Neural progenitor cell (in vitro differentiated cells): ENCODE measurements at places on chromosomes 12 and 14. TPM values are rescaled to one million over a fixed set of nuclear protein-coding genes. Genes with fewer than 3 reads are reported as not detected.

DNA sequence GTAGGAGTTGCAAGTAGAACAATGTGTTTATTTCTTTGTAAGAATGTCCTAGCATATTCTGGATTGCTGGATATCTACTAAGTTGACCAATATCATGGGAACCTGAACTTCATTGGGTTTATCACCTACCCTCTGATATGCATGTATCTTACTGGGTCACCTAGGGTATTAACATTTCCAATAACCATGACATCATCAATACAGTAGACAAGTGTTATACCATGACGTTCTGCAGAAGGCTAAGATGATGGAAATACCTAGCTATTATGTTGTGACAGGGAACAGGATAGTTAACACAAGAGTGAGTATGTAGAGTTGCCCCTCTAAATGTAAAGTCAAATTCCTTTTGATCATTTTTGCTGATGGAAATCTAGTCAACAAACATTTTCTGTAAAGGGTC lies 26.0 kb downstream of the GPR65 start:
- DNase-seq, result no peak
- no peaks in the 10 kb centered on the region for H3K36me3 ChIP-seq
- no peaks in the 10 kb centered on the region for H3K27me3 ChIP-seq
- H3K27ac ChIP-seq, result no peak overlapping the region

DNA sequence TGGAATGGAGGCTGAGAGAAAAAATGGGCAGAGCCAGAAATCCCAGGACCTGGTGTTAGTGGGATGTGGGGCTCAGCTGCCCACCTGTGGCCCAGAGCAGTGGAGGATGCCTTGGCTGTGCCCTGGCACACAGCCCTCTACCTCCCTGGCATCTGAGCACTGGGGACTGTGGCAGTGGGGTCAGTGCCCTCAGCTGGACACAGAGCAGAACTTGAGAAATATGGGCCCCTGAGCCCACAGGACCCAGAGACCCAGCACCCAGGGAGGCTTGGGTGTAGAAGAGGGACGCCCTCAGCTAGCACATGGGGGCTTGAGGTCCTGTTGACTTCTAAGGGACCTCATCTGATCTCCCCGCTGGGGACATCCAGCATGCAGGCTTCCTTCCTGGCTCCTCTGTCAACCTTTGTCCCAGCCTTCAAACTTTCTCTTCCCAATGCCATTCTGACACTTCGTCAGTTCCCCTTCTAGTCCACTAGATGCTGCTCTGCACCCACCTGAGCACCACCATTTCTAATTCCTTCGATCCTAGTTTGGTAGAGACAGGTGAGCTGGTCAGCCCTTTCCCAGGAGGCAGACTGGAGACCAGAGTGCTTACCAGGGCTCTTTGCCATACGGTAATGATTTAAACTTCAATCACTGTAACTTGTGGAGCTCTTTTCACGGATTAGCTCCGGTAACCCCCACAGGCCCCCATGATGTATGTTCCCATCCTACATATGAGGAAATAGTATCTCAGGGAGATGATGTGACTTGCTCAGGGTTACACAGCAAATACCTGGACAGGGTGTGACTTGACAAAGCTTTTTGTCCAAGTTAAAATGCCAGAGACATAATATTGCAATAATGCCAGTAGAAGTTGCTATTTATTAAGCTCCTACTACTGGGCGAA lies 143.7 kb downstream of the ASCL4 start:
- H3K27ac ChIP-seq, result no peak overlapping the region
- H3K4me1 ChIP-seq, result no peaks in the 10 kb centered on the region
- H3K36me3 ChIP-seq, result no peaks in the 10 kb centered on the region
- H3K4me3 ChIP-seq, result no peak overlapping the region
- H3K27me3 ChIP-seq, result peaks cover 65% of the 10 kb centered on the region

GRCh38 chr14:73008501-73008900 lies 18.4 kb downstream of the ZFYVE1 start:
- no peak for DNase-seq
- no peaks in the 10 kb centered on the region for H3K36me3 ChIP-seq
- no peaks in the 10 kb centered on the region for H3K27me3 ChIP-seq

- H3K4me1 ChIP-seq, result no peaks in the 10 kb centered on the region
- no peak for DNase-seq
- no peaks in the 10 kb centered on the region for H3K36me3 ChIP-seq
- H3K4me3 ChIP-seq, result no peak overlapping the region
Measured at GRCh38 chr14:63991833-63992232, 139.0 kb downstream of the SYNE2 start.

DNA sequence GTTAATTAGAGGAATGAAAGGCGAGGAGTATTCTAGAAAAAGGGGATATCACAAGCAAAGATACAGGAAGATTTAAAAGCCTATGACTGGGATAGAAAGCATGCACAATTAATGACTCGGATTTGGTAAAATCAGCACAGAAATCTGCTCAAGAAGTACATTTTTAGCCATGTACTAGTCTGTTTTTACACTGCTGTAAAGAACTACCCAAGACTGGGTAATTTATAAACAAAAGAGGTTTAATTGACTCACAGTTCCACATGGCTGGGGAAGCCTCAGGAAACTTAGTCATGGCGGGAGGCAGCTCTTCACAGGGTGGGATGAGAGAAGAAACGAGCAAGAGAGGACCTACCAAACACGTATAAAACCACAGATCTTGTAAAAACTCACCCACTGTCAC lies 716.3 kb upstream of the MDGA2 start:
- H3K4me3 ChIP-seq, result no peak overlapping the region
- H3K36me3 ChIP-seq, result no peaks in the 10 kb centered on the region
- peaks cover 4% of the 10 kb centered on the region for H3K4me1 ChIP-seq
- DNase-seq, result no peak

DNA sequence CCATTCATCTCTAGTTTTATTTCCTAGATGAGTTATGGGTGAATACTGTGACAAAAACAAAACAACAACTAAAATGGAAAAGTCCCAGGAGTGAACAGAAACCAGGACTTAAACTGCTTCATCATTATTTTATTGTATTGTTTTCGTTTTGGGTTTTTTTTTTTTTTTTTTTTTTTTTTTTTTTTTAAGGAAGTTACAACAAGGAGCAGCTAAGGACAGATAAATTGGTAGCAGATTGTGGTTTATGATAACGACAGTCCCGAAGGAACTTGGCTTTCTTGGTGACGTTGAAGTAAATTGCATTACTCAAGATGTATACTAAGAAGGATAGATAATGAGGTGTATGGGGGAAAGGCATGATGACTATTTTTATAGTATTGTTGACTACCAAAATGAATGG lies 866.3 kb downstream of the NRXN3 start:
- no peaks in the 10 kb centered on the region for H3K4me1 ChIP-seq
- DNase-seq, result no peak
- H3K27me3 ChIP-seq, result no peaks in the 10 kb centered on the region
- no peak overlapping the region for H3K27ac ChIP-seq
- no peak overlapping the region for H3K4me3 ChIP-seq
- H3K36me3 ChIP-seq, result no peaks in the 10 kb centered on the region

DNA sequence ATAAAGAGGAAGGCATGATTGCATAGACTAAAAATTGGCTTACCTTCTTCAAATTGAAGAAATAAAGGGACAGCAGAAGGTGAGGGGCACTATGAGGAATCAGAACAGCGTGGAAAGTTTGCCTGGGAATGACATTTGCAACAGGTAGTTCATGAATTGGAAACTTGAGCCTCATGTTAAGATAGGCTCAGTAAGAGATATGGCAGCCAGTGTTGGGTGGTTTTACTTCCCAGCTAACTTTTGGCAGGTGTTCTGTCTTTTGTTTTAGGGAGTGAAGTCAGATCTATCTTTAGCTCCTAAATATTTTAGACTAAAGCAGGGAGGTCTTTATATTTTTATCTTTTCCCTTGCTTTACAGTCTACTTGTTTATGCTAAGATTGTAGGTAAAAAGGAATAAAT lies 122.4 kb downstream of the ANO6 start:
- no peak overlapping the region for H3K4me3 ChIP-seq
- no peaks in the 10 kb centered on the region for H3K27me3 ChIP-seq
- H3K4me1 ChIP-seq, result no peaks in the 10 kb centered on the region
- no peak for DNase-seq
- H3K27ac ChIP-seq, result no peak overlapping the region

DNA sequence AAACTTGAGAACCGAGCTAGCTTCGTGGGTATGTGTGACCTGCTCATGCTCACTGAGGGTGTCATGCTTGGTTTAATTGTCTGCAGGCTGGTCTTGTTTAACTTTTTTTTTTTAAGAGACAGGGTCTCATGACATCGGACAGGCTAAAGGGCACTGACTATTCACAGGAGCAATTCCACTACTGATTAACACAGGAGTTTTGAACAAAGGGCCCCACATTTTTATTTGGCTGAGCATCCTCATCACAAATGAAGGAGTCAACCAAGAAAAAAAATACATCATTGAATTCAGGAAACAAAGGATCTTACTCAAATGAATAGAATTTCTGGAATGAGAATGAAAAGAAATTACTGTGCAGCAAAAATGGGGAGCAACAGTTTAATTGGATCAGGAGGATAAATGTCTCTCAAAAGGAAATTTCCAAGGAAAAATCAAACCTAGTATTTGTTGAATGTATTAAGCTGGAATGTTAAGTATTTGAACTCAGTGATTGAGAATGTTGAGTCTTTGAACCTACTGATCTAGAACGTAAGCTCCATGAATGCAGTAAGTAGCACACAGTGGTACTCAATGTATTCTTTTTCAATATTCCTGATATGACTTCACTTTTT lies 20.8 kb upstream of the PYROXD1 start:
- H3K4me3 ChIP-seq, result no peak overlapping the region
- DNase-seq, result peak; percentile 39
- no peaks in the 10 kb centered on the region for H3K27me3 ChIP-seq
- no peak overlapping the region for H3K27ac ChIP-seq
- peaks cover 11% of the 10 kb centered on the region for H3K4me1 ChIP-seq
- no peaks in the 10 kb centered on the region for H3K36me3 ChIP-seq

GRCh38 chr12:40566271-40566670 lies 126.0 kb upstream of the CNTN1 start:
- no peak overlapping the region for H3K4me3 ChIP-seq
- H3K36me3 ChIP-seq, result no peaks in the 10 kb centered on the region
- H3K27me3 ChIP-seq, result no peaks in the 10 kb centered on the region
- no peaks in the 10 kb centered on the region for H3K4me1 ChIP-seq
- no peak for DNase-seq

DNA sequence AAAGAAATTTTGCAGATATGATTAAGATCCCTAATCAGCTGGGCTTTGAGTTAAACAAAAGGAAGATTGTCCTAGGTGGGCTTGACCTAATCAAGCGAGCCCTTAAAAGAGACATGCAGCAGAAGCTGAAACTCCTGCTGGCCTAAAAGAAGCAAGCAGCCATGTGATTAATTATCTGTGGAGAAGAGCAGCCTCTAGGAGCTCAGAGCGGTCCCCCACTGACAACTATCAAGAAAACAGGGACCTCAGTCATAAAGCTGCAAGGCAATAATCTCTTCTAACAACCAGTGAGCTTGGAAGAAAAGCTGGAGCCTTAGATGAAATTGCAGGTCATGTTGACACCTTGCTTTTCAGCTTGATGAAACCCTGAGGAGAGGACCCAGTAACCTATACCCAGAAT lies 288.9 kb upstream of the CLEC14A start:
- no peaks in the 10 kb centered on the region for H3K27me3 ChIP-seq
- no peak overlapping the region for H3K4me3 ChIP-seq
- peaks cover 30% of the 10 kb centered on the region for H3K4me1 ChIP-seq
- H3K27ac ChIP-seq, result peak overlapping the region; percentile 72
- DNase-seq, result peak; percentile 39

DNA sequence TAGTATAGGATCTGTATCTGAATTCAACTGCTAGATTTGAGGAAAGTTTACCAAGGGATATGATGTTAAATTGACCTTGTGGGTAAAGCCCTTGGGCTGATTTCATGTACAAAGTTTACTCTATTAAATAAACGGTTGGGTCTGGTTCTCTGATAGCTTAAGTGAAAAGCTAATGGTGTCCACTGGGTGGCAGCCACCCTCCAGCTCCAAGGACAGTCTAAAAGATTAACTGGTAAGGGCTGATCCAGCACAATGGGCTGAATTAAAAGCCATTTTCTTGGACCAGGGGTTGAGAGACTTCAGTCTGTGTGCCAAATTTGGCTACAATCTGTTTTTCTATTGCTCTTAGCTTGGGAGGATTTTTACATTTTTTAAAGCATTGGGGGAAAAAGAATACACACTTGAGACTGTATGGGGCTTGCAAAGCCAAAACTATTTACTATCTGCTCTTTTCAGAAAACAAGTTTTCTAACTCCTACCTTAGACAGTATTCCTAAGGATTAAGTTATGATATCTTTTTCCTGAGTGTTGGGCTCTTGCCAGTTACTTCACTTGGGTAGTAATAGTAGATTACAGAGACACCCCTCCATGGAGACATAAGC lies 116.5 kb downstream of the GPHN start:
- no peaks in the 10 kb centered on the region for H3K4me1 ChIP-seq
- H3K27me3 ChIP-seq, result no peaks in the 10 kb centered on the region
- H3K27ac ChIP-seq, result no peak overlapping the region
- H3K36me3 ChIP-seq, result no peaks in the 10 kb centered on the region

DNA sequence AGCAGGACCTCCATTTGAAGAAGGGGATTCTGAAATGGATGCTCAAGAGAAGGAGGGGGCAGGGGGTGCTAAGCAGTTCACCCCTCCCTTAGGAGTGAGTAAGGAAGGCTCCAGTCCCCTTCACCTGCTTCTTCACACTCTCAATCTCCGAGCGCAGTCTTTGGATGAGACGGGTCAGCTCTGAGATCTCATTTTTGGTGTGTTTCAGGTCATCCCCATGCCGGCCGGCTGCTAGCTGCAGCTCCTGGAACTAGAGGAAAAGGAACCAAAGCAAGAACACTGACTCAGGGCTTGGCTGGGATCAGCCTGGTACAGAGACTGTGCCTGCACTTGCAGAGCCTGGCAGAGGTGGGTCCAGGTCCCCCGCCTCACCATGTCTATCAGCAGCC lies 7.3 kb downstream of the KRT73 start:
- H3K36me3 ChIP-seq, result no peaks in the 10 kb centered on the region
- no peak for DNase-seq
- peaks cover 9% of the 10 kb centered on the region for H3K27me3 ChIP-seq
- H3K4me1 ChIP-seq, result no peaks in the 10 kb centered on the region

- no peaks in the 10 kb centered on the region for H3K4me1 ChIP-seq
- no peak for DNase-seq
- no peak overlapping the region for H3K27ac ChIP-seq
- no peak overlapping the region for H3K4me3 ChIP-seq
Measured at GRCh38 chr12:127515941-127516340, 751.0 kb upstream of the TMEM132C start.

GRCh38 chr12:64767495-64767894 lies 8.3 kb upstream of the GNS start:
- no peak overlapping the region for H3K4me3 ChIP-seq
- H3K4me1 ChIP-seq, result no peaks in the 10 kb centered on the region
- H3K27me3 ChIP-seq, result no peaks in the 10 kb centered on the region
- no peak for DNase-seq
- no peaks in the 10 kb centered on the region for H3K36me3 ChIP-seq
- H3K27ac ChIP-seq, result no peak overlapping the region

GRCh38 chr12:132909030-132909368 lies 21.6 kb upstream of the CHFR start:
- peaks cover 37% of the 10 kb centered on the region for H3K27me3 ChIP-seq
- H3K4me1 ChIP-seq, result peaks cover 4% of the 10 kb centered on the region
- peaks cover 2% of the 10 kb centered on the region for H3K36me3 ChIP-seq
- H3K4me3 ChIP-seq, result peak overlapping the region; percentile 99
- no peak for DNase-seq

CAPS2 gene
- 14.4 and 20.1 TPM in 2 replicates for total RNA-seq

KRT72 gene
- not detected in 2 replicates for total RNA-seq

KRT75 gene
- total RNA-seq, result not detected in 2 replicates

SERPINA10 gene
- total RNA-seq, result not detected in 2 replicates

SLC5A8 gene
- total RNA-seq, result not detected in 2 replicates

KLRC4 gene
- not detected in 2 replicates for total RNA-seq

CFAP251 gene
- 0.92 and 1.5 TPM in 2 replicates for total RNA-seq
